ENCODE measurements at places on chromosomes 4 and X.
A peak's percentile ranks its signal among the peaks of the same experiment; 100 is the strongest.

DNA sequence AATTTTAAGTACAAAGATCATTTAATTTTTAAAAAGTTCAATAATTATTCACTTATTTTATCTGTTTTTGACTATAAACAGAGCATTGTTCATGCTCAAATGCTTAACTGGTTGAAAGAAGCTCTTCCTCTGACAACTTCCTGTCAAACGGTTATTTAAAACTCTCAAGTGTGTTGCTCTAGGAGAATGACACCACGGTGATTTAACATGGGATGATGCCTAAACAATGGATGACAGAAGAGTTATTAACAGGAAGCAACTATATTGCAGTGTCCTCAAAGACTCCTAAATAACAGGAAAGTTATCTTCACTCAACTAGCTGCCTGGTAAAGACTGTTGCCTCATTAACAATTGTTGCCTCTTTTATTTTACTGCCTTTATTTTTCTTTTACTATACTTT lies 509.6 kb downstream of the PACRGL start:
- DNase-seq: no peak

- DNase-seq: peak; percentile 3
Measured at GRCh38 chr4:185219551-185220344, 10.3 kb downstream of the SNX25 start.

GRCh38 chrX:68443155-68443868 lies 10.0 kb upstream of the OPHN1 start:
- DNase-seq: no peak

DNA sequence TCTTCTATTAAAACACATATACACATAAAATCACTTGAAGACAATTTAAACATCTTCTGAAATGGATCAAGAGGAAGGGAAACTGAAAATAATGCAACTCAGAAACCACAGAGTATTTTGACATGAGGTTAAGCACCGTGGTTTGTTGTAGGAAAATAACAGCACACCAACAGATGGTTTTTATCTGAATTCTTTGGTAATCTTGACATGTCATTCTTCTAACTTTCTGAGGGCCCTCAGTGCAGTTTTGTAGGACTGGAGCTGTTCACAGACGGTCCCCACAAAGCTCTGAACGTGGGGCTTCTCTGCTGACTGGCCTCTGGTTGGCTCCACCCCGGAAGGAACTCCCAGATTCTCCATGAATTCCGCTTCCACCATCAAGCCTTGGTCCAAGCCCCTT lies 16.0 kb upstream of the TLR8 start:
- DNase-seq: no peak
